NCI-H1105 (cell line): ENCODE measurements at places on chromosomes 2 and 18.

- DNase-seq = no peak
Observed at GRCh38 chr2:139946690-139947089, 1166.5 kb upstream of the NXPH2 start.

DNA sequence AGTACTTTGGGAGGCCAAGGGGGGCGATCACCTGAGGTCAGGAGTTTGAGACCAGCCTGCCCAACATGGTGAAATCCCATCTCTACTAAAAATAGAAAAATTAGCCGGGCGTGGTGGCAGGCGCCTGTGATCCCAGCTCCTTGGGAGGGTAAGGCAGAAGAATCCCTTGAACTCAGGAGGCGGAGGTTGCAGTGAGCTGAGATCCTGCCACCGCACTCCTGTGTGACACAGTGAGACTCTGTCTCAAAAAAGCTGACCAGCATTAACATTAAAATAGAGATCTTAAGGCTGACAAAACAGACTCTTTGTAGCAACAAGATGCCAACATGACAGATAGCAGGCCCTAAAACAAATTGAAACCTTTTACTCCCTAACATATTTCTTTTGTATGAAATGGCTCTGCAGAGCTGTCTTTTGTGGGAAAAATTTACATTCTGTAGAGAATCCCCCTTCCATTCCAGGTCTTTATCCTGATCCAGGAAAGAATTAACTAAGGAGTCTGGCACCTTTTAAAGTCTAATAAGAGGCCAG is 213.9 kb downstream of the RAB3GAP1 start:
- DNase-seq = no peak

DNA sequence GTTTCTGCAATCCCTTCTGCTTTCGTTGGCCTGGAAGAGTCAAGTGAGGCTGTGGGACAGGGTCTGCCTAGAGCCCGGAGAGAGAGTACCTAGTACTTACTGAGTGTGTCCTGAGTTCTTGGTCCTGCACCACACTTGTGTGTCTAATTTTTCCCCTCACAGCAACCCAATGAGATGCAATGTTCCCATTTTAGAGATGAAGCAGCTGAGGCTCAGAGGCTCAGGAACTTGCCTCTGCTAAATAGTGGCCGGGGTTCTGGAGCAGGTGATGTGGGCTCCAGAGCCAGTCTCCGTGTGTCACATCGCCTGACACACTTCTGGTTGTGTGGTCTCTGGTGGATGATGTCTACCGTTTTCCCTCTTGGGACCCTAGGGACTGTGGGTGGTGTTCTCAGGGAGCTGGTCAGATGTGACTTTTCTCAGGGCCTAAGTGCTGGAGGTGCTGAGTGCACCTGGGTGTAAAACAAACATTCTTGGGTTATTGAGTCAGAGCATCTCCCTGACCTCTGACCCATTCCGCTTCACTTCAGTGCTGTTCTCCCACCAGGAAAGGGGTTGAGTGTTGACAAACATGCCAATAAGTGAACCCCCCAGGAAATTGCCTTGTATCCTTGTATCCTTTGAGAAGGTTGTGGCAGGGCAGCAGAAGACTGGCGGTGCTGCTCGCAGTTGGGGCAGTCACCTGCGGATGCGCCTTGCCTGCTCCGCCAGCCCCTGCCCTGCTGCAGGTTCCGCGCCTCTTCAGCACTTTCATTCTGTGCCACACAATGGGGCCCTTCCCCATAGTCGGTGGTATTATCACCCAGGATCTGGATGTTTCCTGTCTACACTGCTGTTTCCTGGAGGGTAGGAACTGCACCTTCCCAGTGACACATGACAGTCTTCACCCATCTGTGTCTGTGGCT is 32.1 kb downstream of the HK2 start:
- no peak for DNase-seq

- DNase-seq = no peak
Observed at GRCh38 chr2:36266536-36267121, 88.9 kb upstream of the CRIM1 start.

DNA sequence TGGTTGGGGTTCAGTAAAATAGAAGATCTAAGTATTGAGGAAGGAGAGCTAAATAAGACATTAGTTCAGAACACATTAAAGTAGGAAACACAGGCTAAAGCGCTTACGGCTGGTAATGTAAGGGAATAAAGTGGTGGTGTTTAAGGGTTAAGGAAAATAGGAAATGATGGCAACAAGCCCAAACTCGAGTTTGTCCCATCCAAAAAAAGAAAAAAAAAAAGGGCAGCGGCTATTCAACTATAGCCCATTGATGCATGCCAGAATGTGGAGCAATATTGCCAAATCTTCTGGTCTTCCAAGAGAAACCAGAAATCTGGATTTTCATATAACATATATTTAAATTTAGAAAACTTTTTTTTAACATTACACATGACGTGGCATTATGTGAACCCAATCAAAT is 161.0 kb downstream of the ARHGAP15 start:
- DNase-seq = no peak

GRCh38 chr2:74917702-74918619 is 40.5 kb upstream of the POLE4 start:
- no peak for DNase-seq

DNA sequence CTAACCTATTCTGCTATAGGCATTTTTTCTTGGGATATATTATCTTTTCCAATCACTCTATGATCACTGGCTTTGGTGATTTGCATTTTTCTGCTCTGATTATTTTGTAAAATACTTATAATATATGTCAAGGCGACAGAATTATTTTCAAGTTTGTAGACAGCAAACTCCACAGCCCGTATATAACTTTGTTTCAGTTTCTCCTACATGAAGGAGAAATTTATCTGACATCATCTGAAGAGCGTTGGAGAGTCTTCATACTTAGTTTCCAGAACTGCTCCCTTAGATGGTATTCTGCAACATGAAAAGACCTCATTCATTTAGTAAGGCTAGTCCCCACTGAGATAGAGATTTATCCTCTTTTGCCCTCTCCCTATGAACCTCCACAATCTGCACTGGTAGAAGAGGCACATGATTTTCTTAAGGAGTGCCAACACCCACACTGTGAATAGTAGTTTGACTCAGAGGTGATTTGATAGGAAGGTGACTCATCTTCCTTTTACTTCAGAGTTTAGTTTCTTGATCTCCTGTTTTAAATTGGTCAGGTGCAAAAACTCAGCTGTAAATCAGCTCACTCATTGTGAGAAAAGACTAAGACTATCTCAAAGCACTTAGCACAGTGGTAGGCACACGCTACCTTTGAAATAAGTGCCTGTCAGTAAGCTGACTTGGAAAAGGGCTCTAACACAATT is 1848.6 kb upstream of the CELF4 start:
- DNase-seq = no peak

GRCh38 chr2:101400506-101401325 is 13.4 kb upstream of the CREG2 start:
- no peak for DNase-seq

DNA sequence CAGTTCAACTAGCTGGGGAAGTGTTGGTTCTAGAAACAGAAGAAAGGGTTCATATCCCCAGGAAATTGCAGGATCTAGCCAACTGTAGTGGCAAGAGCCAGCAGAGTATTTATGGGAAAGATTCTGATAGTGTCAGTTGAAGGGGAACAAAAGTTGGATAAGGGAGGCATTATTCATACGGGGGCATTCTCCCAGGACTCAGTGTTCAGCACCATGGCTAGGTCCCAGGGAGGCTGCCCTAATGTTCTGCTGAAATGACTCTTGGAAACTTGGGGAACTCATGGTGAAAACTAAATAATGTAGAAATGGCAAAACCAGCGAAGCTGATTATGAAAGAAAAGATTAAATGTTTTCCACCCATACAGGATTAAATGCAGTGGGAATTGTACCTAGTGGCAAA is 543.7 kb downstream of the TRIB2 start:
- DNase-seq = no peak
